Retinal pigment epithelial cell (primary cell): ENCODE measurements at places on chromosomes 5 and 9.

- no peak for DNase-seq
Observed at GRCh38 chr5:37921452-37921851, 81.6 kb upstream of the GDNF start.

- DNase-seq: no peak
Observed at GRCh38 chr9:37184905-37185867, 64.8 kb downstream of the ZCCHC7 start.

DNA sequence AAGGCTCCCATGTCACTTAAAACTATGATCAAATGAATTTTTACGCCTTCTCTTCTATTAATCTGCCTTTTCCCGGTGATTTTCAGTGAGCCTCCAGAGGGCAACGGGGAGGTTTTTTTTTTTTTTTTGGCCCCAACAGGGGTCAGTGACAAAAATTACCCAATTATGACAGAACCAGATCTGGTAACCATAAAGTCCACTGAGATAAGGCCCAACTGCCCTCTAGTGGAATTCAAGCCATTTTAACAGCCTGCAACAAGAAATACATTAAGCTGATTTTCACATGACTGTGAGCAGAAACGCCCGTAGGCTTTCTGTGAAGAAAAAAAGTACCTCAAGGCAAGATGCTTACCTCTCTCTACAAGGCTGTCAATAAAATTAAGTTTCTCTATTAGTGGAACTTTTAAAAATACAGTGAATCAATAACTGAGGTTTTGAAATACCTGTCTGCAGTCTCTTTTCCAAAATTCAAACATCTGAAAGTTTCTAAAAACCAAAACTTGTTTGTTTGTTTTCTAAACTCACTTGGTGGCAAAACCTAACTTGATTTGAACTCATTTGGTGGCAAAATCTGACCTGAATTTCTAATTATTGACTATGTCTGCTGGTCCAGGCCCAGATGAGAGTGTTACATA is 49.7 kb upstream of the FST start:
- DNase-seq: peak; percentile 26

- DNase-seq: no peak
Observed at GRCh38 chr9:91949392-91949945, 559 bp downstream of the ROR2 start.

GRCh38 chr9:123676869-123677268 is 253.1 kb downstream of the DENND1A start:
- DNase-seq: no peak

- DNase-seq: no peak
Observed at GRCh38 chr5:106408570-106408969, 1262.2 kb downstream of the EFNA5 start.

DNA sequence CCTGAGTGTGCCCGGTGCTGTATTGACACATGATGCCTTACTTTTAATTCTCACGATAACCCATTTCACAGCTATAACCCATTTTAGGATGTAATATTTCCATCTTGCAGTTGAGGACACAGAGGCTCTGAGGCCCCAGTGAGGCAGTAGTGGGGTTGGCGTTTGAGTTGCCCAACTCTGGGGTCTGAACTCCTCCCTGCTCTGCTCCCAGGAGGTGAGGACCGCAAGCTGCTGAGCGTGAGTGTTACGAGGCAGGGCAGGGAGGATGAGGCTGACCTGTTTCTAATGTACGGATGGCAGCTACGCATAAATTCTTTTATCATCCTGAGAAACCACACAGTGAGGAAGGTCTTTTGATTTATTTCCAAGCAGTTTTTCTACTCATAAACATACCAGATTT is 11.4 kb downstream of the LRRC8A start:
- DNase-seq: no peak

DNA sequence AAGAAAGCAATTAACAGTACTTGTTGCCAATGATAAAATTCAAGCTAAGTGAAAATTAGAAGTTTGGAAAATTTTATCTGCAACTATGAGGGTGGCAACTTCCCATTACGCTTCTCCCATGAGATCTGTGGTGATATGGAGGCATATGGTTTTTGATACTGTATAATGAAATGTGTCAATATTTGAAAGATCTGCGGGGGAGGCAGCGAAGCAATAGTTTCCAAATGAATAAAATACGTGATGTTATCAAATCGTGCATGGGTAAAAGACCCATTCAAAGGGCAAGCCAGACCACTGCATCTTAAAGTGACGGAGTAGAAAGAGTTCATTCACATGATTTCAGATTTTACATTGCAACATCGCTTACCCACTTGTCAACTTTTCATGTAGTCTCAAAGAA is 20.9 kb upstream of the BOD1 start:
- DNase-seq: no peak

DNA sequence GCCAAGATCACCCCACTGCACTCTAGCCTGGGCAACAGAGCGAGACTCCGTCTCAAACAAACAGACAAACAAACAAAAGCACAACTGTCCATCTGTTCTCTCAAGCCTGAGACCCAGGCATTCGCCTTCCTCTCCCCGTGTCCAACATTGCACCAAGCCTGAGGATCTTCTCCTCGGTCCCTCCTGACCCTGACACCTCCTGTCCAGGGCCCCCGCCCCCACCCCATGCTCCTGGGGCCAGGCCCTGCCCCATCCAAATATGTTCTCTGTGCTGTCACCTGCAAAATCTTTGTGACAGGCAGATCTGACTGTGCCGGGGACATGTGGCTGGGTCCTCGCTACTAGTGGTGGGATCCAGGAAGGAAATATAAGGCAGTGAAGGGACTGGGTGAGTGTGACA is 33.4 kb upstream of the UNC5A start:
- no peak for DNase-seq

- no peak for DNase-seq
Observed at GRCh38 chr5:1817261-1818043, 16.2 kb downstream of the NDUFS6 start.

DNA sequence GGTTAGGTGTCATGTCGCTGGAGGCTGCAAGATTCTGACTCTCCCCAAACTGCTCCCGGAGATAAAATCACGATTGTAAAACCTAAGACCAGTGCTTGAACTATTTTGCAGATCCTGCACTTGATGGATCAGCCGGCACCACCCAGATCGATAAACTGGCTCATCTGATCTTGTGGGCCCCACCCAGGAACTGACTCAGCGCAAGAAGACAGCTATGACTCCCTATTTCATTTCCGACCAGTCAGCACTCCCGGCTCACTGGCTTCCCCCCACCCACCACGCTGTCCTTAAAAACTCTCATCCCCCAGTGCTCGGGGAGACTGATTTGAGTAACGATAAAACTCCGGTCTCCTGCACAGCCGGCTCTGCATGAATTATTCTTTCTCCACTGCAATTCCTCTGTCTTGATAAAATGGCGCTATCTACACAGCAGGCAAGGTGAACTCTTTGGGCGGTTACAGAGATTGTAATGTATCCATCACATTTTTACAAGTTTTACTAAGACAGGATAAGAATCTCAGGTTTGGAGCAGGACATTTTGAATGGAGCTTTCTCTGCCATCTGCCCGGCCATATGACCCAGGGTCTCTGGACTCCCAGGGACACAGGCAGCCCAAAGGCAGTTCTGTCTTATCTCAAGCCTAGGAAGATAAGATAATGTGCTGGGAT is 10.6 kb upstream of the PPP1R26 start:
- no peak for DNase-seq

- no peak for DNase-seq
Observed at GRCh38 chr5:32600054-32600622, 14.8 kb downstream of the SUB1 start.

DNA sequence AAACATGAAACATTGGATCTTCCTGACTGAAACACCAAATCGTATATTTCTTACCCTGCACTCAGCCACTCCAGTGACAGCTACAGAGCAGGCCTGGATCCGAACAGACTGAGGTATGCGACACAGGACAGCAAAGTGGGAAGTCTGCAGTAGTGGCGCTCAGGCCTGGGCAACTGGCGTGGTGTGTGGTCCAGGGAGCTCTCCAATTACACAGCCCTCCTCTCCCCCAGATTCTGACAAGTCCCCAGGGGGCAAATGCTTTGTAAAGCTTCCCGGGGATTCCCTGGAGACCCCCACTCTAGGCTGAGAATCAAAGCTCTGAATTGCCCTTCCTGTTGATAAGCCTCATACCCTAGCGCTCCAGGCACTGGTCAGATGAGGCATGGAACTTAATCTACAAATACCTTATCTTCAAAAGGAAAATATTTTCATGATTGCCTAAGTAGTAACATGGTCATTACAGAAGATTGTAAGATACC is 104.8 kb upstream of the ERCC6L2 start:
- DNase-seq: no peak
